ENCODE measurements at places on chromosomes 3 and 15.

DNA sequence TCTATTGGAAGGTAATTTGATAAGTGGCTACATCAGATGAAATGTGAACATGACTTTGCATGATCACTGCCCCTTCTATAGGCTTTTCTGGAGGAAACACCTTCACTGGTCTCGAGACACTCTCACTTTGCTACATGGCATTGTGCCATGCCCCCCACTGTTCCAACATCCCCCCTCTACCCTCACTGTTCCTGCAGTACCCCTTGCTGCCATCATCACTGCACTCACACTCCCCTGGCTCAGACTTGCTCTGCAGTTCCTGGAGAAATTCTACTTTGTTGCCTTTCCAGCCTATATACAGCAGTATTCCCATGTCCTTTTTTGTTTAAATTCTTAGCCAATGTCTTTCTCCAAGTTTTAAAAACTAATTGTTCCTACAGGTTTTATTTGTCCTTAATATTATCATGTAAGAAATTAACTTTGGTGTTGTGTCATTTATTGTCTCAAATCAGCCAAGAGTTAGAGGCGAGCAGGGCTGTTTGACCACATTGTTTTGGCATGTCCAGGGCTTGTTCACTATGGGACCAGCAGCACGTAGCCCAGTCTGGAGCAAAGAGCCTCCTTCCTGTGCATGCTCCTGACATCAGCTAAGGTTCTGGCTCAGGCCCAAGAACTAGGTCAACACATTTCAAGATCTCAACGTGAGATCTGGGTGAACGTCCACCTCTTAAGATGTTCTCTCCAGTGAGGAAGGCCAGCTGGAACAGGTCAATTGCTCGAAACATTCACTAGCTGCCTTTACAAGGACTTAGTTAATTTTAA lies 246.4 kb downstream of the SLC9A9 start:
- no peak for DNase-seq

DNA sequence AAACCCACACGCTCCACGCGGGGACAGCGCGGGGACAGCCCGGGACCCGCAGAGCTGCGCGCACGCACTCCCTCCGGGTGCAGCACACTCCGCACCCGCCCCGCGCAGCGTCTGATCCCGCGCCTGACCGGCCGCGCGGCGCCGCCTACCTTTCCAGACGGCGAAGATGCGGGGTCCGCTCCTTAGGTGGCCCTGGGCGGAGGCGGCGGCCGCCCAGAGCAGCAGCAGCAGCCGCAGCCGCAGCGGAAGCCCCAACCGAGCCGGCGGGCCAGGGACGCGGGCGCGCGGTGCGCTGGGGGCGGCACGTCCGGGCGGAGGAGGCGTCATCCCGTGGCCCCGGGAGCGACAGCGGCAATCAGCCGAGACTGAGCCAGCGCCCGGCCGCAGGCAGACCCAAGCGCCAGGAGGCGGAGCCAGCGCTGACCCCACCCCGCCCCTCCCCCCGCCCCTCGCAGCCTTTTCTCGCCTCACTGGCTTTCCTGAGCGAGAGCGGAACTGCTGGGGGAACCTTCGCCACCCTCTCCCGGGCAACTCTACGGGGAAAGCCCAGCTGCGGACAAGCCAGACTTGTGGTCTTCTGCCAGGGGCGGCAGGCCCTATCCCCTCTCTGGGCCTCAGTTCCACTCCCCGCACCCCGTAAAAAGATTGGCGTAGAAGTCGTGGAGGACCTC lies at the start of gene SEMA7A:
Gene SEMA7A (minus strand): TSS at position 367 of the 671 bp plus-strand sequence. CDS start 40 bp downstream, at position 327.
- DNase-seq, result peak; percentile 50

DNA sequence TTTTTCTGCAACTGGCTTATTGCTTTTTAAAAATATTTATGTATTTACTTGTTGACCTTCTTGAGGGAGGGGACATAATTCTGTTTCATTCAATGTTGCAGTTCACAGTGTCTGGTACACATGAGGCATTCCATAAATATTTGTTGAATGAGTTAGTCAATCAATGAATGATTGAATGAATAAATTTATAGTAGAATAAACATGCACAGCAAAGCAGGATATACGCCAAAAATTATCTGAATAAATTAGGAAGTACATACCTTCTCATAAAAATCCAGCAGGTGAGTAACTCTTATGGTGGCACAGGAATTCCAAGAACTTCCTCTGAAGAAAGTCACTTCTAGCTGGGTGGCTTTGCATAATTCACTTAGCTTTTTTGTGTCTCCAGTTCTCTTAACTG lies 469.4 kb upstream of the ATP11B start:
- no peak for DNase-seq

DNA sequence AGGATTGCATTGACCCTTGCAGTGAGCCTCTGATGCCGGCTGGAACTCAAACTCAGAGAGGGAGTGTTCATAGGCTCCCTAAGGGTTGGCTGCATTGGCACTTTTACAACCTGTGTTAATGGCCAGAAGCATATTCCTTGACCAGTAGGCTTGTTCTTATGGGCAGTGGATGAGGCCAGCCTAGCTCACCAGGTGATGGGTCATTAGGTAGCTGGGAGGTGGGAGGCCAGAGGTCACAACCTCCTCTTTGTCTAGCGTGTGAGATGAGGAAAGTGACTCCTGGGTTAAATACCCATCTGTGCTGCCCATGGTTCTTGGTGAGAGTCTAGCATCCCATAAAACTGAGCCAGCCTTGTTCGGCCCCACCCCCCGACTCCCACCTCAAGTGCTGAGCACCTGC lies 275.7 kb upstream of the CTNNB1 start:
- no peak for DNase-seq

GRCh38 chr15:43796566-43796965 lies 3.5 kb downstream of the SERINC4 start:
- no peak for DNase-seq

- no peak for DNase-seq
Measured at GRCh38 chr3:28544831-28545230, 196.2 kb upstream of the AZI2 start.

DNA sequence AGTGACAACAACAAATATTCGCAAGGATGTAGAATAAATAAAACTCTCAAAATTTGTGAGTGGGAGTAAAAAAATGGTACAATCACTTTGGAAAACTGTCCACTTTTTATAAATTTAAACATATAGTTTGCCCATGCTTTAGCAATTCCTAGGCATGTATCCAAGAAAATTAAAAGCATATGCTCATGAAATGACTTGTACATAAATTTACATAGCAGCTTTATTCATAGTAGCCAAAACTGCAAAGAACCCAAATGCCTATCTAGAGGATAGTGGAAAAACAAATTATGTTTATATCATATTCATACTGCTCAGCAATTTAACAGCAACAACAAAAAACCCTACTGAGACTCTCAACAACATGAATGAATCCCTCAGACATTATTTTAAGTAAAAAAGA lies 363.6 kb upstream of the CCDC54 start:
- no peak for DNase-seq

GRCh38 chr3:192608726-192609600 lies 118.4 kb downstream of the FGF12 start:
- no peak for DNase-seq

DNA sequence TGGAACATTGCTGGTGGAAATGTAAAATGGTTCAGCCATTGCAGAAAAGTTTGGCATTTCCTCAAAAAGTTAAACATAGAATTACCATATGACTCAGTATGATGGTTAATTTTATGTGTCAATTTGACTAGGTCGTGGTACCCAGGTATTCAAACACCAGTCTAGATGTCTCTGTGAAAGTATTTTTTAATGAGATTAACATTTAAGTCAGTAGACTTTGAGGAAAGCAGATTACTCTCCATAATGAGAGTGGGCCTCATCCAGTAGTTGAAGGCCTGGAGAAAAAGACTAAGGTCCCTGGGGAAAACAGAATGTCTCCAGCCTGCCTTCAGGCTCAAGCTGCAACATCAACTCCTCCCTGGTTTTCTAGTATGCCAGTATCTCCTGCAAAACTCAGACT lies 42.3 kb upstream of the TMEM87A start:
- no peak for DNase-seq

DNA sequence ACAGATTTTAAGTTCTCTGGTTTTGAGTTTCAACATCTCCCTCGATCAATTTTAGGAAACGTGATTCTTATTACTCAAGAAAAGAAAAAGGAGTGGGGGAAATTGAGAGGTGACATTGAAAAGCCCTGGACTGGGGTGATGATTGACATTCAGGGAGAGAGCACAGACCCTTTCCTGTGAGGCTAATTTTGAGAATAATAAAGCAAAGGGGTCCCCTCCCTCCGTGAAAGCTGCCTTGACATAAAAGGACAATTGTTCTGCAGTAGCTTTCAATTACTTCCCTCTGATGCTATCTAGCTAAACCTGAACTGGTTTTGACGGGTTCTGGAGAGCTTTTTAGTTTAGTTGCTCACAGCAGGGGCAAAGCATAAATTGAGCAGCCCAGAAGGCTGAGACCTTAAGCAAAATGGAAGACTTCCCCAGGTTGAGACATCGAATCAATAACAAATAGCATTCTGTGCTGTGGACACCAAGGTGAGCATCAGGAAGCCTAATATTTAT lies 14.4 kb upstream of the CMTM8 start:
- no peak for DNase-seq

DNA sequence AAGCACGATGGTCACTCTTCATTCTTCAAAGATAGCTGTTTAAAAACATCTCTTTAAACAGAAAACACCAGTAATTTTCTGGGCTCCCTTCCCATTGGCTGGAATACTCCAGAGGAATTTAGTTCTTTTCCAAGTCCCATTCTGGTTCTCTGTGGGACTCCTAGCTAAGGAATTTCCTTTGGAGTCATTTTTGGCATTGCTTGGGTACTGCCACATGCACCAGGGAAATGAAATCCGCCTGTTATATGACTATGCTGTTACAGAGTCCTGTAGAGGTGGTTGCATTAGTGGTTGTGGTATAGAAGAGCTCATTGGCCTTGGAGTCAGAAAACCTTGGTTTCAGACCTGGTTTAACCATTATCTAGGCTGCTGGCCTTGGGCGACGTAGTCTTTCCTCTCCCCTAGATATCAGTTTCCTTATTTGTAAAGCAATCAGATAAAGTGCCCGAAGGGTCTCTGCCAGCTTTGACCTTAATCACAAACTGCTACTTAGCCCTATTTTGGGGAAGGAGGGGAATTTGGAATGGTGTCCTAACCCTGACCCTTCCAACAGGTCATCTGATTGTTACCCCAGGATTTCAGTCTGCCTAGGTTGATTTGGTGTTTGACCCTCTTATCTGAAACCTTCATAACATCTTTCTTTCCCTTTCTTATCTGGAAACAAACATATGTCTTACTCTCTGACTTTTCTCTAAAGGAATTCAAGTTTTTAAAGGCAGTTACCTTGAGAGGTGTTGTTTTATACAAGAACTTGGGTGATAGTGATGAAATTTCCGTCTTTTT lies 13.4 kb downstream of the RTP1 start:
- DNase-seq, result no peak

GRCh38 chr3:193997228-193998122 lies 138.5 kb upstream of the HES1 start:
- no peak for DNase-seq

DNA sequence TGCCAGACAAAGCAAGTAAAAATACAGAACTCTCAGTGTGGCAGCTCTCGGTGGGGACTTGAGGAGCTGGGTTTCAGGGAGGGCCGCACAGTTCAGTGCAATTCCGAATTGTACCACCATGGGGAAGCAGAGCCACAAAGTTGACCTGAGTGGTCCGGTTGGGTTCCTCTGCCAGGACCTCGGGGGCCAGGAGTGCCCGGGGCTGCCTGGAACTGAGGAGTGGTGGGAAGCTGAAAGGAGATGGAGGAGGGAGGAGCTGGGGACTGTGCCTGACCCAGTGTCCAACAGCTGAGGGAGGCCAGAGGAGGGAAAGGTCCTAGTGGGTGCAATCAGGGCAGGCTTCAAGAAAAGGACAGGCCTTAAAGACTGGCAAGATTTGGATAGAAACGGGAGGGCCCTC lies 32.2 kb upstream of the TRH start:
- no peak for DNase-seq

- DNase-seq, result no peak
Measured at GRCh38 chr3:158272081-158272480, 162.2 kb downstream of the RSRC1 start.

DNA sequence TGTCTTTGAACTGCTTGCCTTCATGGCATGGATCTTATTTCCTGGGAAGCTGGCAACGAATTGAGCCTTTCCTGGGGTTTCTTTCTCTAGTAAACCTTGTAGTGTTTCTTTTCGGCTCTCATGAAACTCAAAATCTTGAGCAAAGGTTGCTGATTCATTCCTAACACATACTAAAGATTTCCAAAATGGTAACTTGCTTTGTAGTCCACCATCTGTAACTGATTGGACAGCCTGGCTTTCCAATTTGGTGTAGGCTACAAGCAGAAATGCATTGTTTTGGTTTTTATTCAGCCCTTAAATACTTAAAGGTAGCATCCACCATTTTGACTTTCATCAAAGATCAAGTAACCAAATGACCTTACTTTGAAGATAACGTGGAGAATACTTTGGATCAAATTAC lies 38.1 kb downstream of the LRTM1 start:
- DNase-seq, result no peak

Data from stimulated activated CD8-positive, alpha-beta memory T cell treated with anti-CD3 and anti-CD28 coated beads, Interleukin-4, amount 100 ng/mL, for 1 hour (primary cell).